Upper lobe of right lung (tissue), 1 donor: ENCODE measurements at places on chromosomes 4 and X. TPM values are rescaled to one million over a fixed set of nuclear protein-coding genes. Genes with fewer than 3 reads are reported as not detected.

Gene GATA1
- total RNA-seq: 0.87 TPM

Gene DMRTC1
- total RNA-seq: 0.61 TPM

Gene TRIM75
- total RNA-seq: not detected

Gene AIFM1
- 23.2 TPM for total RNA-seq

Gene SPANXN4
- total RNA-seq: not detected

Gene ADH7
- not detected for total RNA-seq

DNA sequence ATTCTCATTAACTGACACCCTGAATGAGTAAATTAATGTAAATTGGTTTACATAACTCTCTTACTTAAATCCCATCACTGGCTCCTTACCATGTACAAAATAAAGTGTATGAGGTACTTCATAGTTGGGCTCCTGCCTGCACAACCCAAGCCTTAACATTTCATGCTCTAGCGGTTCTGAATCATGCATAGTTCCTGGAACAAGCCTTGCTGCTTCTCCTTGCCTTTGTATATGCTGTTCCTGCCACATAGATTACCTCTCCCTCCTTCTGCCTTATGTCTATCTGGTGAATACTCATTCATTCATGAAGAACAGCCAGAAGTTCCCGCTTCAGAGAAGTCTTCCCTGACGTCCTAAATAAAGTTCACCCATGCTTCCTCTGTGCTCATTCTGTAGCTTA is 594.7 kb downstream of the SMARCA1 start:
- DNase-seq: no peak

GRCh38 chr4:25100710-25101109 is 59.5 kb downstream of the SEPSECS start:
- no peak for DNase-seq

GRCh38 chr4:118284169-118284568 is 68.6 kb downstream of the PRSS12 start:
- no peak for DNase-seq

GRCh38 chrX:74519870-74520269 is 94.6 kb downstream of the RLIM start:
- no peak for DNase-seq

GRCh38 chr4:162443510-162443909 is 279.7 kb upstream of the FSTL5 start:
- no peak for DNase-seq

- no peak for DNase-seq
Measured at GRCh38 chr4:114025176-114025777, 45.8 kb upstream of the ARSJ start.

DNA sequence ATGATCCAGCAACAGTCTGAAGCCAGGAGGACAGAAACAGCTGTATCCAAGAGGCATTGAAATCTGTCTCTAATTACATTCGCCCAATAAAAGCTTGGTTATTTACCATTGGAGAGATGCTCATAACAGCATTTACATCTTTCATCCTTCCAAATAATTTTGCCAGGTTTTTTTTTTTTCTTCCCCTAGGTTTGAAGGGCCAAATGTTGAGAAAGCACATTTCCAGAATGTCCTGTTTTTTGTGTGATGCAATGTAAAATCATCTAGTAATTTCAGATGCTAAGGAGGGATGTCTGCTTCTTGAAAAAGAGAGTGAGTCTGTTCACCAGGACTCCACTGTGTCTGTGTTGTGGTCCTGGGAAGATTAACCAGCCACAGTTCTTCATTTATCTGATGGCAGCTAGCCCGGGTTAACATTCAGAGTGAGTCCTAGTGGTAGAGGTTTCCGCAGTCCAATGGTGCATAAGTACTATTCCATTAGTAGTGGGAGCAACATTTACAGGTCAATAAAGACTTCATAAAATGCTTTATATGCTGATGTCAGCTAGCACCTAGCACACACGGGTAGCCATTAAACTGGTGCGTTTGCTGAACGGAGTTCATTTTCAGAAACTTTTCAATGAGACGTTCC is 406.8 kb downstream of the STIM2 start:
- DNase-seq: no peak

DNA sequence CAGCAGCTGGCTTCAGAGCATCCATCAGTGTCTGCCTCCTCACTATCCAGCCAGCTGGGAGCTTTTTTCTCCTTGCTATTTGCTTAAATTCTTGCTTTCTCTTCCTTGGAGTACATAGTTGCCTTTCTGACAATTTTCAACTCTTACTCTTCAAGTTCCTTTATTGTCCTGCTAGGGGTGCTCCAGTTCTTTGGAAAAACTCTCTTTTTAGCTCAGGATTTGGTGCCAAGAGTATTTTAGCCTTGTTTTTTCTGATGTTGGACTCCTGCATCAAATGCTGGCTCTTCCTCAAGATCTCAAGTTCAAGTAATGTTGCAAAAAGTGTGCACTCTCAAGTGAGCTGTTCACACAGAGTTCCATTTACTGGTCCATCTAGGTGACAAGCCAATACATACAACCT is 126.4 kb downstream of the KDR start:
- DNase-seq: no peak

DNA sequence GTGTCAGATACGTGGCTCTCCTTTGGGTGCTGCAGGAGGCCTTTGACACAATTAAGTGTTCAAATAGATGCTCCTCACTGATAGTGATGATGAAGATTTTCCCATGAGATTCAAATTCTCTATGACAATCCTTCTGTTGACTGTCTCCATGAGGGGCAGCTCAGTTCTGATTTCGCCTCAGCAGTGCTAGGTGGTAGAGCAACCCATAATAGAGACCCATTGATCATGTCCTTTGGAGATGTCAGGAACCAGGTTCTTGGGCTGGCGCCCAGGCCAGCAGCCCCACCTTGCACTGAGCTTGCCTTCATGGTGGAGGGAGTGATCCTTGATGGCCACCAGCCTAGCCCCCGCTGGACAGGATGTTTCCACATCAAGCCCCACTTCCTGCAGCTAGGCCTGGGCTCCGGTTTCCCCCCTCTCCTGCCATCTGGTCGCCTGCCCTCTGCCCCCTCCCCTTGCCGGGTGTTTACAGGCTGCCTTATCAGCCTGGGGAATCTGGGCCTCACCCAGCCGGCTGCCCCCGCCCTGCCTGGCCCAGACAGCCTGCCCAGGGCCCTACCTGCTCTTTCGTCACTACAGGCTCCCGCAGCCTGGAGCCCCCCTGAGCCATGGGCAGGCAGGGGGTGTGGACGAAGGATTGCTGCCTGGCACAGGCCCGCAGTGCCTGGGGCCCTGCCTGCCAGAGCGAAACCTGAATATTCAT is 12.6 kb downstream of the ELF4 start:
- peak; percentile 74 for DNase-seq

DNA sequence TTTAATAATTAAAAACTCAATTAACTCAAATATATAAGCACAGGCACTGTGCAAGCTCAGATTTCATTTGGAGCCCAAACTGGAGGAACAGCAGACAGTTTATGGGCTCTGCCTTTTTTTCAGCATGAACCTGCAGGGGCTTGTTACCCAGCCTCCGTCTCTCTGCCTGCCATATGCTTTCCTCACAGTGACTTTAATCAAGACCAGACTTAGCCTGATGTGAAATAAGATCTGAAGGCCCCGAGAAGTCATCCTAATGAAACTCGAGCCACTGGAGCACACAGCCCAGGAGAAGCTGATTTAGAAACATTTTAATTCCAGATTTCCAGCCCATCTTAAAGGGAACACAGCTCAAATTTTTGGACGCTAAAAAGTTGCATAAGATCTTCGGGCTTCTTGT is 55.6 kb downstream of the SPATA18 start:
- no peak for DNase-seq

DNA sequence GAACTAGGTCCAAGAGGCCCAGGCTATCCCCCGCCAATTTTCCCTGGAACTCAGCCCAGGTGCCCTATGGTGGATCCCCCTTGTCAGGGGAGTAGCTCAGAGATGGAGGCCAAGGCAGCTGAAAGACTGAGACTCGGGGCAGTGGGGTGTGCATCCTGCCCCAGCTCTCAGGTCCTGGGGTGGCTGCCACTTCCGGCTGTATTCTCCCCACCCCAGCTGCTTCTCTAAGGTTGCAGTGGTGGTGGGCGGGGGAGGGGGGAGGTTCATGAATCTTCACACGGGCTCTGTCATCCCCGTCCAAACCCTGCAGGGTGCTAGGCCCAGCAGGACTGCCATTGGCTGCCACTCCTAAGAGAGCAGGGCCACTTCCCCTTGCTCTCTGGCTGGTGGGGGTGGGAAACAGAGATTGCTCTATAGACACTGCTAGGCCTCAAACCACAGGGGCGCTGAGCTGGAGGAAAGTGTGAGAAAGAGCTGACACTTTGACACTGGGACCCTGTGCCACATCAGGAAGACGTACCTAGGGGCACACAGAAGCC is 1.5 kb downstream of the SASH3 start:
- peak; percentile 76 for DNase-seq

GRCh38 chr4:84937381-84937977 is 29.0 kb downstream of the WDFY3 start:
- no peak for DNase-seq

DNA sequence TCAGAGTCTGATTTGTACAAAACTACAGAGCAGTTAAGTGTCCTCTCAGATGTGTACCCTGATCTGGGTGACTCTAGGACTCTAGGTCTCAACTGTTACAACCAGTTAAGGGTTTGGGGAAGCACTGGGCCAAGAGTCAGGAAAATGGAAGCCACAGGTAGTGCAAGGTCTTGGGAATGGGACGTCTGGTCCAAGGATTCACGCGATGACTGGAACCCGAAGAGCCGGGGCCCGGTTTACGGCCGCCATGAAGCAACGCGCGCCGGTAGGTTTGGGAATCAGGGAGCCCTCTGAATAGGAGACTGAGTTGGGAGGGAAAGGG is 321 bp upstream of the HPRT1 start:
- no peak for DNase-seq

DNA sequence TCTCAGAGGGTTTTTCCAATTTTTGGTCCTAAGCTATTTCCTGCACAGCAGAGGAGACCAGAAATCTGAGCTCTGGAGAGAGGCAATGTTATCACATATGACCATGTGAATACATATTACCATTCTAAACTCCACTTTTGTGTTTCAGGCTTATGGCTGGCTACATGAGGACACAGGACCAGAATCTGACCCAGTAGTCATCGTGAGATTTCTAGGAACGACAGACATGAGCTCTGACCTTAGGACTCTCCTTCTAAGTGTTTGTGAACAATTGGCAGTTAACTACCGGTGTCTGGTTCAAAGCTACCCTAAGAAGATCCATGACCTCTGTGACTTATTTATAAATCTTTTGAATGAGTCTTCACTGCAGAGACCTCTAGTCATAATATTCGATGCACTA is 198.6 kb downstream of the NWD2 start:
- DNase-seq: no peak

DNA sequence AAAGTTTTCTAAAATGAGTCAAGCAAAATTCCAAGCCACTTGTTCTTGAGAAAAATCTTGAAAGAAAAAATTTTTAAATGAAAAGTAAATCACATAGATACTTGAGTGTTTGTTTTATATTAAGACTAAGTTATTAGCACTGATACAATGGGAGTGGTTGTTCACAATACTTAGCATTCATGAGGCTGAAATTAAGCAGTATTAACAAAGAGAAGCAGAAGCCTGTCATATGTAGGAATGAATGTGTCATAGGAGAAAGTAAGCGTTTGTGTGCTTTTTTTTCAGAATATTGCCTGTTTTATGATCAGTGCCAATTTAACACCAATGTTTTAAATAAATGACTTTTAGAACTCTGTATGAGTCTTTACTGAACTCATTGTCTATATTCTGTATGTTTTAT is 37.6 kb downstream of the PLS3 start:
- no peak for DNase-seq

DNA sequence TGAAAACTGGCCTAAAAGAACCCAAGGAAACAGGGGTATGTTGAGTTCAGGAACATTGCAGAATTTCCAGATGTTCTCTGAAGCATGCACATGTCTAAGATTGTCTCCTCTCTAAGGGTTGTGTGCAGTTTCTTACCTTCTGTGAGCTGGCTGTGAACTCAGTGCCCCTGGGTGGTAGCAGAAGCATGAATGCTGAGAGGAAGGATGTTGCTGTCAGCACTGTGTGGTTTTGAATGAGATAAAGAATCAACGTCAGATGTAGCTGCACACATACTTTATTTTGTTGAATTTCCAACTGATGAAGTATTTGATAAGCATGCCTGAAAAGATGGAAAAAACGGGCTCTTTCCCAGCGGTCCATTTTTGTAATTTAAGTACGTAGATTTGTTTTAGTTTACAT is 23.8 kb upstream of the CD38 start:
- no peak for DNase-seq

DNA sequence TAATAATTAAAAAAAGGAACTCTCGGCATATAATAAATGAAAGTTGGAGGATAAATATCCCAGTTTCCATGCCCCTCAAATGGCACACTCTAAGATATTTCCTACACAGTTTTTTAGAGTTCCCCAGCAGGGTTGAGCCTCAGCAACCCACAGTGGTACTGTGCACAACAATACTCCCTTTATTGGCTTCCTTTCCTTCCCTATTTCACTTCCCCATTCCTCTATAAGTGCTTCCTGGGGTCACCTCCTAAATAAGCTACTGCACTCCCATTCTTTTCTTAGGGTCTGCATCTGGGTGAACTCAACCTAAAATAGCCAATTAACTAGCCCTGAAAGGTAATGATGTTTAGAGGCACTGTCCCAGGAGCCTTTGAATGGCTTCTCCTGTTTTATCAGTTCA is 76.4 kb upstream of the NHS start:
- DNase-seq: no peak

DNA sequence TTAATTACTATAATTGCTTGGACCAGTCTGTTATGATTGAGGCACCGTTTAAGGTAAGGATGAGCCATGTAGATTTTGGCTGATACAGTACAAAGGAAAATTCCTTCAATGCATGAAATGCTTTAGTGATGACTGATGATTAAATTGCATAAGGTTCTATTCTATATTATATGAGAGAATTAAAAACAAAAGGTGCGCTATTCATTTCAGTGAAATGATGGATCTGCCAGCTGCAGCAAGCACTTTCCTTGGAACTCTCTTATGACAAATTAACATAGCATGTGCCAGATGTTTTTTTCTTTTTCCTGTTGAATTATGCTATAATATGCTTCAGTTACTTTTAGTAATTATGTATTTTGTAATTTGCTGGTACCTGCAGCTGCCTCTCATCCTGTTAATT is 98.5 kb downstream of the JADE1 start:
- no peak for DNase-seq

- DNase-seq: no peak
Measured at GRCh38 chr4:88960576-88960975, 96.4 kb downstream of the FAM13A start.

DNA sequence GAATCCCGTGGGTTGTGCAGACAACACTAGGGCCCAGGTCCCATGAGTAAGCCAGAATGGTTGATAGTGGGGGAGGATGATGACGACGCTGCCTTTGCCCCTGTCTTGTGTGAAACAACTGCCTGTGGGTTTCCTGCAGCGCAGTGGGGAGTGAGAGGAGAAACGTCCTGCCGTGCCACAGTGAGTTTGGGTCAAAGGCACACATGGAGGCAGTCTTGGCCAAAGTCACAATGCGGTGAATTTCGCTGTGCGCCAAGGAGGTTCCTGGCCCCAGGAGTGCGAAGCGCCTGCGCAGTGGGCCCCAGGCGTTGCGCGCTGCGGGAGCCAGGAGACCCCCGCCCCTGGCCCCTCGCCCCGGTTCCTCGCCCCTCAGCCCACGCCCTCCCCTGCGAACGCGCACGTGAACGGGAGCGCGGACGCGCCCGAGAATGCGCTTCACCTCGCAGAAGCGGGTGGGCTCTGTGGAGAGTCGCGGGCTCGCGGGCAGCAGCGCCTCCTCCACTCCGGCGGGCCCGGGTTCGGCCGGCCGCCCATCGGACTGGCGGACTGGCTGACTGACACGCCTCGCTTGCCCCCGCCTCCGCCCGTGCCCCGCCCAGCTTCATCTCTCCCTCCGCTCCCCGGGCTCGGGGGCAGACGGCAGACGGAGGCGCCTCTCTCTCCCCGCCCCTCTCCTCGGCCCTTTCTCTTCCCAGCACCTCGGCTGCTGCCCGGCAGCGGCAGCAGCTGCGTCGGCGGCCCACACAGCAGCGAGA is at the start of gene NUDT10:
NUDT10 (plus strand) TSS at position 635 of the 755 bp plus-strand sequence. CDS start 144 bp downstream, outside the sequence.
- peak; percentile 69 for DNase-seq
